Right renal cortex interstitium (tissue), 3 donors: ENCODE measurements at places on chromosomes 16 and 17. TPM values are rescaled to one million over a fixed set of nuclear protein-coding genes. Genes with fewer than 3 reads are reported as not detected.

The KCNG4 gene
- not detected for polyA plus RNA-seq

GRCh38 chr16:31064882-31065461 lies 9.1 kb downstream of the ZNF668 start:
- no peak for DNase-seq

DNA sequence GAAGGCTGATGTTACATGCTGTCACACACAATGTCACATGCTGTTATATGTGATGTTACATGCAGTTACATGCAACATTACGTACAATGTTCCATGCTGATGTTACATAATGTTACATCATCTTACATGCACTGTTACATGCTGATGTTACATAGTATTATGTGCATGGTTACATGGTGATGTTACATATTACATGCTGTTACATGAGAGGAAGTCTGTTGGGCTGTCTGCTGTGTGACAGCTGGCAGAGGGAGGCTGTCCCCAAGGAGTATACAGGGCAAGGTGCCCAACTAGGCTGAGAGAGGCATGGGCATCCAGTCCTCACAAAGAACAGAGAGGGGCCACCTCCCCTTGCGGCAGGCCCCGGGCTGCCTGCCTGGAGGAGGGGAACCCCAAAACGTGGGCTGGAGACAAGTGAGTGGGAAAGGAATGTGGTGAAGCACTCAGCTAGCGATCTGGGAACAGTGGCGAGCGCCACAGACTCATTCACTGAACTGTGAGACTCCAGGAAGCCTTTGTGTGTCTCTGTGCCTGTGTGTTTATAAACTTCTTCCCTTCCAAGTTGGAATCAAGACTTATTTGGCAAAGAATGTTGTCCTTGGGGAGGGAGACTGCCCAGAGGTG lies 30.6 kb downstream of the TMEM92 start:
- DNase-seq, result no peak

The CAPNS2 gene
- polyA plus RNA-seq, result not detected

DNA sequence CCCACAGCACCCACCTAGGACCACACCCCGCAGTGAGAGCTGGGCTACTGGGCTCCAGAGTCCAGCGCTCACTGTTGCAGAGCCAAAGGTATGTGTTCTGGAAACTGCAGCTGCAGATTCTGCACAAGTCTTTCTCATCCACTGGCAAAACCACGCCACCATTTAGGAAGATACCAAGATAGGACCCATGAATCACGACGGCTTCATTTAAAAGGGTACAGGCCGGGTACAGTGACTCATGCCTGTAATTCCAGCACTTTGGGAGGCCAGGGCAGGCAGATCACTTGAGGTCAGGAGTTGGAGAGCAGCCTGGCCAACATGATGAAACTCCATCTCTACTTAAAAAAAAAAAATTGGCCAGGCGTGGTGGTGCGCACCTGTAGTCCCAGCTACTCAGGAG lies 18.8 kb downstream of the FOXF1 start:
- DNase-seq, result no peak

GRCh38 chr17:15103785-15104184 lies 161.3 kb downstream of the PMP22 start:
- no peak for DNase-seq

The PYY gene
- polyA plus RNA-seq, result 0.26 TPM

- DNase-seq, result no peak
These were observed 37.1 kb upstream of the BCAS3 start for GRCh38 chr17:60640503-60640902.
